Gastroesophageal sphincter (tissue), 4 donors: ENCODE measurements at places on chromosomes 2 and 18. TPM values are rescaled to one million over a fixed set of nuclear protein-coding genes. Genes with fewer than 3 reads are reported as not detected.

Gene CTIF
- total RNA-seq, result 124 TPM

Gene SNTG2
- 7.9 TPM for total RNA-seq

Gene KCNJ3
- total RNA-seq, result 1.8 TPM

Gene CRACDL
- 0.94 TPM for total RNA-seq

Gene CCDC68
- 3.6 TPM for total RNA-seq

Gene CROCC2
- not detected for total RNA-seq

Gene CAPN14
- 1.7 TPM for total RNA-seq

Gene OR6B2
- total RNA-seq, result not detected

DNA sequence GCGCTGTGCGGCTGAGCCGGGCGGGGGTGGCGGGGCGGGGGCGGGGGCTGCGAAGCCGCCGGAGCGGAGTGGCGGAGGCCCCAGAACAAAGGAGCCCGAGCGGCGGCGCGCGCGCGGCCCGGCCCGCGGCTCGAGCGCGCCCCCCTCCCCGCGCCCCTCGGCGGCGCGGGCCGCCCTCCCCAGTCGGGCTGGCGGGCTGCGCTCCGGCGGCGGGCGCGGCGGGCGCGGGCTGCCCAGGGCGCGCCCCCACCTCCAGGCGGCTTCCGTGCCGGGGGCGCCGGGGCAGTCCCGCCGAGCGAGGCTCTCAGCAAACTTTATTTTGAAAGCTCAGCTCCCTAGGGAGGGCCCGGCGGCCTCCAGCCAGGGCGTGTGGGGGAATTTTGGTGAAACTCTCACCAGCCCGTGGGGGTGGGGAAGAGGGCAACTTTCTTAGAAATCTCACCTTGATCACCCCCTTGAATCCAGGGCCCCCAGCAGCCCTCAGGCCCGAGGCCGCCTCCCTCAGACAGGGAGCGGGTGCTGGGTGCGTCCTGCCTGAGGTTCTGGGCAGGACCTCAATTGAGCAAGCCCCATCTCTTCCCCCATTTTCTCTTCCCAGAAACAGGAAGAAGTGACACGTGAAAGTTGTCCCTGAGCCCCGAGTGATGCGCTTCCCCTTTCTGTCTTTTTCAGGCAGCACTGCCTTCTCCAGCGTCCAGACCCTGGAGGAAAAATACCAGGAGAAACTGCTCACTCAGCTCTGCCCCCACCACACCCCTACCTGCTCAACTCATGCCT, 786 bp downstream of the TET3 start:
- ATAC-seq, result peak; percentile 46

- ATAC-seq, result no peak
These were observed 128.0 kb downstream of the OLA1 start for GRCh38 chr2:174120346-174120745.

DNA sequence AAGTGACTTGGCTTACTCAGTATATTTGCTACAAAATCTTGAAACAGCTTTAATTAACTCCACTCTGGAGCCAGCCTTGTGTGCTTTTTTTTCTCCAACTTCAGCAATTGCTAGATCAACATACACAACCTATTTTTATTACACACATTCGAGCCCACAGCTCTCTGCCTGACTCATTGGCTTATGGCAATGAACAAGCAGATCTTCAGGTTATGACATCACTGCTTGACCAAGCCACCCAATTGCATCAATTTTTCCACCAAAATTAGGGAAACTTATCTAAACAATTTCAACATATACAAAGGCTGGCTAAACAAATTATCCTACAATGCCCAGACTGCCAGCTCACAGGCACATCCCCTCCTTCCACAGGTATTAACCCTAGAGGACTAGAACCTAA, 39.6 kb upstream of the PDK1 start:
- ATAC-seq, result no peak

DNA sequence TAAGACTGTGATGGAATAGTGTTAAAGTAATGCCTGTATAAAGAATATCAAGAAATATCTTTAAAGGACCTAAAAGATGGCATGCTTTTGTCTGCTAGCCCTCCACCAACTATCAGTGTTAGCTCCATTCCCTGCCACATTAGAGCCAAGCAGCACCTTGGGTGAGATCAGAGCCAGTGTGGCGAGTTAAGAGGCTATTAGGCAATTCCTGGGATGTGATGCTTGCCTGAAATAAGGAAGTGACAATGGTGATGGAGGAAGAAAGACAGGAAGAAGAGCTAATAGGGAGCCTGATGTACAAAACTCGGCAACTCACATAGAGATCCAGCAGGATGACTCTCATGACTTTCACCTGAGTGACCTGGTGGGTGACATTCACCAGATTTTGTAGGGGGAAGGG, 143.5 kb downstream of the ZEB2 start:
- ATAC-seq, result no peak

DNA sequence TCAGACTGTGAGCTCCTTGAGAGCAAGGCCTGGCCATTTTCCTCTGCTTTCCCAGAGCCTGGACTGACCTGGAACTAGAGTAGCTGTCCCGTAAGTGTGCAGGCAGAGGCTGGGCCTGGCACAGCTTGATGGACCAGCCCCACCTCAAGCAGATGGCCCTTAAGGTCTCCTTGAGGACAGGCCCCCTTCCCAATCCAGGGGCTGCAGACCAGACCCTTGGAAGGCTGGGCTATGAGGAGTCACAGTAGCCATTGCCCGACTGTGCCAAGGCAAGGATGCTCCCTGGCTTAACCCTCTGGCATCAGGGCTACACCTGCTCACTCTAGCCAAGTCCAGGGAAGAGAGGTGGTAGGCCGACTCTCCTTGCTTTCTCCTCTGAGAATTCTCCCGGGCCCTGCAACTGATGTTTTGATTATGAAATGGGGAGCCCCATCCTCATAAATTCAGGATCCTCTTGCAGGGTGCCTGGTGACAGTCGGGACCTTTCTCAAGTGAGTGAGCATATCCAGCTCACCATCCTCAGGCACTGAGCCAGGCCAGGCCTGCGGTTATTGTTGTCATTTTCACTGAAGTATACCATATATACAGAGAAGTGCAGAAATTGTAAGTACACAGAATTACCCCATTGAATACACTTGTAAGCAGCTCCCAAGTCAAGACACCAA, 51.7 kb downstream of the DPYSL5 start:
- no peak for ATAC-seq

GRCh38 chr2:133837441-133838094, 269.3 kb upstream of the NCKAP5 start:
- no peak for ATAC-seq

- ATAC-seq, result no peak
These were observed 484.8 kb upstream of the UBE2E3 start for GRCh38 chr2:180495606-180496005.

GRCh38 chr18:55549474-55550104, 38.4 kb downstream of the TCF4 start:
- no peak for ATAC-seq

DNA sequence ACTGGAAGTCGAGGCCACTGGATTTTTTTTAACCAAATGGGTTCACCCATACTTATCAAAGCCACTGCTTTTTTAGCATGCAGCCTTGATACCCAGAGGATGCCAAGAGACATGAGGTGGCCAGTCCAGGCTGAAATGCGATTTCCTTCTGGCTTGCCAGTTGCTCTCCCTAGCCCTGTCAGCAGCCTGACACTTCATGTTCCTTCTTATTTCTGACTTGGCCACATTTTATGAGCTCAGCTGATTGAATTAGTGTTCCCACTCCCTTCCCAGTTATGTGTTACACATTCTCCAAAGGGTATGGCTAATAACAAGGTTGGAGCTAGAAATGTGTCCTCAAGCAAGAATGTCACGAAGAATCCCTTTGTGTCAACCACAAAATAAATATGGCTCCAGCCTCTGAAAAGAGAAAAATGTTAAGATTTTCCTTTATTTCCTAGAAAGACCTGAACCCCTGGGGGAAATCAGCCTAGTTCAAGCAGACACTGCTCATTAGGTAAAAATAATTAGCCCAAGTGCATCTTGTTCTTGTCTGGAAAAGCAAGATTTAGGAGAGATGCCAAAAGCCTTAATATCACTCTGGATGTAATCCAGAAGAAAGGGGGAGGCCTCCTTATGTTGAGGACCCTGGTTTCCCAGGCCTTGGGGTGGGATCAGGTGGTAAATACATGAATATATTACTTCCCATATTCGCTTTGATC, 121.7 kb upstream of the TACR1 start:
- no peak for ATAC-seq

GRCh38 chr2:188997263-188997662, 23.1 kb downstream of the COL3A1 start:
- peak; percentile 85 for ATAC-seq

GRCh38 chr2:37168217-37168981, 11.6 kb upstream of the EIF2AK2 start:
- ATAC-seq, result peak; percentile 58

- no peak for ATAC-seq
These were observed 2.7 kb downstream of the ESPNL start for GRCh38 chr2:238102865-238103264.

DNA sequence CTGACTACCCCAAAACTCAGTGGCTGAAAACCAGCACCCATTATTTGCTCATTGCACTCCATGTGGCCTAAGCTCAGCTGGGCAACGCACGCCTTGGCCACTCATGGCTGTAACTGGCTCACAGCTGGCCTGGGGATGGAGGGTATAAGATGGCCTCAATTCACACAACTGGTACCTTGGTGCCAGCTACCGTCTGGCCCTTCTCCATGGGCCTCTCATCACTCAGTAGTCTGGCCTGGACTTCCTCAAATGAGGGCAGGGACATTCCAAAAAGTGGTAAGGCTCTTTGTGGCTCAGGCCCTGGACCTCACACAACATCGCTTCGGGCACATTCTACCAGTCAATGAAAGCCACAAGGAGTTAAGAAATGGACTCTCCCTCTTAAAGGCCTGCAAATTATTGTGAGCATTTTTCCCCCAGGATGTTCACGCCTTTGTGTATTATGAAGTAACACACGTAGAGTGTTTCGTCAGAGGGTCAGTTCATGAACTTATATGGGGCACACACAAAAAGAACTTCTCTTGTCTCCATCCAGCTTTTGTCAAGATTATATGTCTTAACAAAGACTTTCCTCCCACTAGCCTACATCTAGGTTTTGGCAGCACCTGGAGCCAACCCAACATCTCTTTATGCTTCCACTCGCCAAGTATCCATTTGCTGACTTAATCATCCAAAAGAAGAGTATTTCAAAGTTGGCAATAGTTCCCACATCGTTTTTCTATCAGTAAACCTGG, 145.2 kb downstream of the CCBE1 start:
- no peak for ATAC-seq

DNA sequence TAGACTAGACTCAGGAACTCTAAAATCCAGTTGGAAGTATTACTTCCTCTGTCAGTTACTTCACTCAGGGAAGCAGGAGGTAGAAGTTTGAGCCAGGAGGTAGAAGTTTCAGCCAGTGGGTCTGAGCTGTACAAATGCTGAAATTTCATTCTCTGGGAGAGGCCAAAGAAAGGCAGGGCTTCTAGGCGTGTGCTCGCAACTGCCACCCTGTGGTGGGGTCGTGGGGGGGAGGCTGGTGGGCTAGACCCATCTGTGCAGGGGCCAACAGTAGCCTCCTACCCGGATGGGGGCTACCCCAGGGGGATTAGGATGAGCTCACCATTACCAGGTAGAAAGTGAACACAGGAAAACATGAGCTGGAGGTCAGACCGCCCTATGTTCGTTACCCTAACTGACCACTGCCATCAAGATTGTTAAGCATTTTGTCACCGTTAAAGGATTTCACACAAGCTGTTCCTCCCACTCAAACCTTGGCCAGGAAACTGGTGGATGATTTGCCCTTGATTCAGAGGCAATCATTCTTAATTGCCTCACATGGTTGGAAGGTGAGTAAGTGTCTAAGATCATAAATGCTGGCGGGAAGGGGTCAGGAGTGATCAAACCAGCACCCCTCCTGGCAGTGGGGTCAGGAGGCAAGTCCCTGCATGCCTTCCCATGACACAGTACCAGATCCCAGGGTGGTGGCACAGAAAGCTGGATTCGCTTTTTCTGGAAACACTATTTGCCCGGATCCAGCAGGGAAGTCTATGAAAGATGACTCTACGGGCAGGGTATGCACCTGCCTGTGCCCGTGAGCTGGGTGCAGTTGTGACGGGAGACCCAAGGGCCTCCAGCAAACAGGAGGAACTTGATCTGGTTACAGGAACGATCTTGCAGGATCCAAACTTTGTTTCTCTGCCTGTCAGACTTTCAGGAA, 5.2 kb upstream of the FHL2 start:
- no peak for ATAC-seq

- ATAC-seq, result no peak
These were observed 146.8 kb upstream of the KCNJ3 start for GRCh38 chr2:154551649-154552048.

- no peak for ATAC-seq
These were observed 336.0 kb downstream of the SLC8A1 start for GRCh38 chr2:40115894-40116293.

- no peak for ATAC-seq
These were observed 44.1 kb downstream of the ANKRD44 start for GRCh38 chr2:197266477-197266876.

GRCh38 chr2:176170602-176171305, 13.6 kb downstream of the HOXD3 start:
- ATAC-seq, result no peak

DNA sequence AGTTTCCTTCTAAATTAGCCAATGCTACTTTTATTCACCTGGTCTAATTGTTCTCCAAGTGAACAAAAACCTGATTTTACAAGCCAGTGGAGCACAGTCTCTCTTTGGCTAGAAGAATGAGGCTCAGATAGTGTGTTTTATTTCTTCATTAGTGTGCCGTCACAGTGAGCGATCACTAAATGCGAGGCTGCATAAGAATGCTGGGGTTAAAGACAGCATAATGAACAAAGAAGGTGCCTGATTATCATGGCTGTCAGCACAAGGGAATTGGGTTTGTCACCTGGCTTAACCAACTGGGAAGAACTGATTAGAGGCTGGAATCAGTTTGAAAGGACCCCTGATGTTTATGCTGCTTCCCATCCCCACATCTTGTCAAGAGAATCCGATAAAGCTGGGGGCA, 76.4 kb downstream of the EPHA4 start:
- ATAC-seq, result no peak

- no peak for ATAC-seq
These were observed 59.8 kb downstream of the HDLBP start for GRCh38 chr2:241255542-241256167.

DNA sequence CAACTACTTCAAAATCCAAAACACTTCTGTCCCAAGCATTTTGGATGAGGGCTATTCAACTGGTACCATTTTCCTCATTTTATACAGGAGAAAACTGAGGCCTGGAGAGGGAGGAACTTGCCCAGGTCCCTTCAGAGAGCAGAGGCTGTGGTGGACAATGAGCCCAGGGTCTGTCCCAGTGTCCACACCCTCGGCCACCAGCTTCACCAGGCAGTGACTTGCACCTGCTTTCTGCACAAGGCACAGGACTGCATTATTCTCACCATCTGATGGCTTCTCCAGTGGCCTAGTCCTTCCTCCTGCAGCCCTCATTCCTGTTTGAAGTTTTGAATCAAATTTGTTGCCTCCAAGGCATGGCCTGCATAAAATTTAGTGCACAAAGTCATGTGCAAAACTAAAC, 53.3 kb downstream of the RNF144A start:
- ATAC-seq, result no peak

- peak; percentile 70 for ATAC-seq
These were observed 55.0 kb upstream of the MCFD2 start for GRCh38 chr2:46970334-46971288.

DNA sequence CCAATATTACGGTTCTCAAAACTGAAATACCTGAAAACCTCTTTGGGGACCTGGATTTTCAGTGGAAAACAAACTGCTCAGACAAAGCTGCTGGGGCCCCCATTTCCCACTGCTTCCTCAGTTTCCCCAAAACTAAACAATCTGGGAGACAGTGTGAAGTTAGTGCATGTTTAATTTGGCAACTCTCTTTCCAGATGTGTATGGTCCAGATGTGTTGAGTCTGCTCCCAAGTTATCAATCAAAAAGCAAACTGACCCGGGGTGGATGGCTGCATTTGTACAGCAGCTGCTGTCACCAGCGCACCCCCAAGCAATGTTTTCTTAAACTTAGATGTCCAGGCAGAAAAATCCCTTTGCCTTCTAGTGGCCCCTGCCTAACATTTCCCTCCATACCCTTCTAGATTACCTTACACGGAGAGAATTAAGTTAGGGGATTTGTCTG, 136.9 kb downstream of the COPS8 start:
- no peak for ATAC-seq
